ENCODE measurements at places on chromosomes 5 and 9.

GRCh38 chr9:137320555-137321384 is 18.7 kb upstream of the NRARP start:
- no peak for DNase-seq
- H3K36me3 ChIP-seq: no peaks in the 10 kb centered on the region
- H3K4me3 ChIP-seq: no peak overlapping the region
- peaks cover 15% of the 10 kb centered on the region for H3K27me3 ChIP-seq

- no peak overlapping the region for H3K4me3 ChIP-seq
- DNase-seq: no peak
- H3K27ac ChIP-seq: no peak overlapping the region
These were observed 188.3 kb downstream of the OLFM1 start for GRCh38 chr9:135275571-135276289.

GRCh38 chr5:73899055-73899454 is 273.1 kb downstream of the ARHGEF28 start:
- no peak for DNase-seq
- H3K27ac ChIP-seq: no peak overlapping the region
- H3K4me1 ChIP-seq: no peaks in the 10 kb centered on the region
- no peaks in the 10 kb centered on the region for H3K36me3 ChIP-seq
- peaks cover 39% of the 10 kb centered on the region for H3K27me3 ChIP-seq
- no peak overlapping the region for H3K4me3 ChIP-seq

GRCh38 chr5:137778772-137779564 is 24.8 kb upstream of the HNRNPA0 start:
- no peaks in the 10 kb centered on the region for H3K36me3 ChIP-seq
- no peak overlapping the region for H3K4me3 ChIP-seq
- peaks cover 9% of the 10 kb centered on the region for H3K27me3 ChIP-seq
- no peak overlapping the region for H3K27ac ChIP-seq
- no peak for DNase-seq
- no peaks in the 10 kb centered on the region for H3K4me1 ChIP-seq

DNA sequence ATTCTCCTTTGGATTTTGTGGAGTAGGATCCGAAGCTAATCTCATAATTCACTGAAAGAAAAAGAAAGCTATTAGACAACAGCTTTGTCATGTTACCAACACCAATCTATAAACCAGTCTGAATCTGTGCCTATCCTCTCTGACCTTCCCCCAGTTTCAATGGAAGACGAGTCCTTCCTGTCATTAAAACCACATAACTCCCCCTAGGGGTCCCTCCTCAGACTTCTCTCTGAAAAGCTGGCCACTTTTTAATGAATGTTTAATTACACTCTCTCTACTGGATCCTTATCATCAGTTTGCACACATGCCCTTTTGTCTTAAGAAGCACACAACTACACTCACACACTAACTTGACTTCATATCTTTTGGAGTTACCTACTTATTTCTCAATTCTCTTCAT is 98.0 kb upstream of the TSLP start:
- H3K27me3 ChIP-seq: no peaks in the 10 kb centered on the region
- no peak for DNase-seq
- H3K27ac ChIP-seq: no peak overlapping the region
- H3K4me1 ChIP-seq: no peaks in the 10 kb centered on the region
- H3K36me3 ChIP-seq: no peaks in the 10 kb centered on the region
- no peak overlapping the region for H3K4me3 ChIP-seq

DNA sequence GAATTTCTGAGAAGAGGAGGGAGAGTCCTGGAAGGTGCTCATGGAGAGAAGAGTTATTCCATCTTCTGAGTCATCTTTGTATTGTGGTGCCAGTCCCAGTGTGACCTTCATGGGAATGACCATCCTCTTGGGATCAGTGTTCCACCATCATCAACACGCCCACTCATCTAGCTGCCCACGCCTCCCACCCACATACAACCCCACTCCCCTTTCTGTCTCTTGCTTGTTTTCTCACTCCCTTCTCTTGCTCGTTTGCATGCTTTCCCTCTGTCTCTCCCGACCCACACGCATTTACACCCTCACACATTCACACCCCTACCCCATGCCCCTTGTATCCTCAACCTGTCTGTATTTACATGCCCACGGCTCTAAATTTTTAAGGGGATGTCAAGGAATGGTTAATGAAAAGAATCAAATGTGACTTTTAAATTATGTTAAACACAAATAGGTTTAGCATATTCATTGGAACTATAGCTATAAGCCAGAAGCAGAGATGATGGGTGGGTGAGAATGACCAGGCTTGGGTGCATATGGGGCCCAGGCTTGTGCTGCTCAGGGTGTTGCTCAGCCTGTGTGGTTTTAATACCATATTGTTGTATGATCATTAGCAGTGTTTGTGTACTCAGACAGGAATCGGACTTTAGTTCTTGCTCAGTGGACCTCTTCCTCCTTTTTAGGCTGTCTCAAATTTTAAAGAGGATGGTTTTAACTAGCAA is 160.4 kb downstream of the ARHGAP26 start:
- H3K4me1 ChIP-seq: peaks cover 61% of the 10 kb centered on the region
- H3K36me3 ChIP-seq: peaks cover 25% of the 10 kb centered on the region
- peak overlapping the region; percentile 96 for H3K27ac ChIP-seq
- DNase-seq: no peak
- no peaks in the 10 kb centered on the region for H3K27me3 ChIP-seq
